ENCODE measurements at places on chromosomes 2 and 18.

- DNase-seq = peak; percentile 75
These were observed 786 bp downstream of the TET3 start for GRCh38 chr2:73985308-73986084.

- DNase-seq = no peak
These were observed 34.2 kb upstream of the CAB39 start for GRCh38 chr2:230678451-230678850.

- no peak for DNase-seq
These were observed 33.7 kb upstream of the WIPF1 start for GRCh38 chr2:174631009-174631981.

DNA sequence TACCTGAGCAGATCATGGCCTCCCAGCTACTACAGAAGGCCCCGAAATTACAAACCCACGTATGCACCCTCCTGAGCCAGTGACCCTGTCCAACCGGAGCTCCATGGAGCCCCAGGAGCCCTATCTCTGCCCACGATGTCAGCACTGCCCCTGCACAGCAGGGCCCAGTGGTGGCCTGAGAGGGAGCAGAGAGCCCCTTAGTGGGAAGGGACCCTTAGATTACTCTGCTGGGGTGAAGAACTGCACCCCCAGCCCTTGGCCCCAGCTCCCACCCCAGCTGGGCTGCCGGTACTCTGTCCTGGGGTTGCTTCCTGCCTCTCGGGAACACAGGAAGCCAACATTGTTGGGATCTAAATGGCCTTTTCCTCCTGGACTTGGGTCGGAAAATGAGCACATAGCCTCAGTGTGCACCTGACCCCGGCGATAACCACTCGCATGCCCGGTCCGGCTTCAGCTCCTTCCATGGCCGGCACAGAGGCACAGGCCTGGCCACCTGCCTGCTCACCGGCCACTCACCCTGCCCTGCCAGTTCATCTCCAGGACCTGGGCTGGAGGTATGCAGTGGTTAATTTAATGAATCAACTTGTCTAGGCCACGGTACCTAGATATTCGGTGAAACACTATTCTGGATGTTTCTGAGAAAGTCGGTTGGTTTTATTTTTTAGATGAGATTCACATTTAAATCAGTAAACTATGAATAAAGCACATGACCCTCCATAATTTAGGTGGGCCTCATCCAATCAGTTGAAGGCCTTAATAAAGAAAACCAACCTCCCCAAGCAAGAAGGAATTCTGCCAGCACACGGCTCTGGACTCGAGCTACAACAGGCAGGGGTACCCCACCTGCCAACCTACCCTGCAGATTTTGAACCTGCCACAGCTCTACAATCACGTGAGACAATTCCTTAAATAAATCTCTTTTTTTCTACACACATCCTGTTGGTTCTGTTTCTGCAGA, 19.2 kb downstream of the TNS1 start:
- no peak for DNase-seq

DNA sequence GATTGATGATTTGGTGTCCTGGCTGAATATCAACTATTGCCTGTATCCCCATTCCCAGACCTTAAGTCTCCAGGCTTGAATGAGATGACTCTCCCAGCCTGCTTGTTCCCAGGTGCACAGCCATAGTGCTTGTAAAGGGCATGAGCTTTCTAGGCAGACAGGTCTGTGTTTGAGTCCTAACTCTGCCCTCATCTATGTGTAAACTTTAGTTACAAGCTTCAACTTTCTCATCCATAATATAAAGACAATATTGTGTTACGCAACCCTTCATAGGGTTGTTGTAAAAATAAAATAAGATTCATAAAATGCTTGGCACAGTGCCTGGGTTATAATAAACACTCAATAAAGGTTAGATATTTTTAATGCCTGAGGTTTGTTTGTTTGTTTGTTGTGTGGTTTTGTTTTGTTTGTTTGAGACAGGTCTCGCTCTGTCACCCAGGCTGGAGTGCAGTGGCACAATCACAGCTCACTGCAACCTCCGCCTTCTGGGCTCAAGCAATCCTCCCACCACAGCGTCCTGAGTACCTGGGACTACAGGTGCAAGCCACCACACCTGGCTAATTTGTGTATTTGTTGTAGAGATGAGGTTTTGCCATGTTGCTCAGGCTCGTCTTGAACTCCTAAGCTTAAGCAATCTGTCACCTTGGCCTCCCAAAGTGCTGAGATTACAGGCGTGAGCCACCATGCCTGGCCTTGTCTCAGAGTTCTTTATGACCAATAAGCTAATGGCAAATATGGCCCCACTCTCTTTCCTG, 89.4 kb upstream of the MAPRE2 start:
- no peak for DNase-seq

DNA sequence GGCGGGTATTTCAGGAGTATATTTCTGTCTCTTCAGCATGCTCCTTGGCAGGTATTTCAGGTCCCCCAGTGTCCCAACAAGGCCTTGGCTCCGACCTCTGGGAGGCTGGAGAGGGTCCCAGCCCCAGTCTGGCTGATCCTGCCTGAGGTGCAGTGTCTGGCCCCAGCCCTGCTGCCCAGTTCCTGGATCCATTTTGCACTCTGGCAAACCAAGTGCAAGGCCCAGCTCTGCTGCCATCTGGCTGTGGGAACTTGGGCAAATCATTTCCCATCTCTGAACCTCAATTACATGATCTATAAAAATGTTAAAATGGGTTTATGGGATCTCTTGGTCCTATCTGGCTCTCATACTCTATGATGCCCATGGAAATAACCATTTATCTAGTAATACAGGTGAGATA, 63.6 kb downstream of the ZBTB7C start:
- DNase-seq = no peak

- DNase-seq = no peak
These were observed 514.0 kb upstream of the CDH2 start for GRCh38 chr18:28690836-28691495.

DNA sequence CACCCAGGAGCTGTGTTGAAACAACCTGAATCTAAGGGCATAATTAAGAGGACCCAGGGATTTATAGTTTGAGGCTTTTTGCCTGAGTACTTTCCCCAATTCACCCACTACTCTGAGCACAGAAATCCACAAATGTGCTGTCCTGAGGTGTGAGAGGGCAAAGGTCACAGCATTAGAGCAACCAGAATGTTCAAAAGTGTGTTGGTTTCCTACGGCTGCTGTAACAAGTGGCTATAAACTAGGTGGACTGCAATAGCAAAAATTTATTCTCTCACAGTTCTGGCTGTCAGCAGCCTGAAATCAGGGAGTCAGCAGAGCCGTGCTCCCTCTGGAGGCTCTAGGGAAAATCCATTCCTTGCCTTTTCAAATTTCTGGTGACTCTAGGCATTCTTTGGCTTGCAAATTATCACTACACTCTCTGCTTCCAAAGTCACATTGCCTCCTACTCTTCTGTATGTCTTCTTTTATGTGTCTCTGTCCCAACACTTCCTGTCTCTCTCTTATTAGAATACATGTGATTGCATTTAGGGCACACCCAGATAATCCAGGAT, 91.4 kb upstream of the TACR1 start:
- no peak for DNase-seq

GRCh38 chr18:55838319-55838718, 250.3 kb upstream of the TCF4 start:
- no peak for DNase-seq

DNA sequence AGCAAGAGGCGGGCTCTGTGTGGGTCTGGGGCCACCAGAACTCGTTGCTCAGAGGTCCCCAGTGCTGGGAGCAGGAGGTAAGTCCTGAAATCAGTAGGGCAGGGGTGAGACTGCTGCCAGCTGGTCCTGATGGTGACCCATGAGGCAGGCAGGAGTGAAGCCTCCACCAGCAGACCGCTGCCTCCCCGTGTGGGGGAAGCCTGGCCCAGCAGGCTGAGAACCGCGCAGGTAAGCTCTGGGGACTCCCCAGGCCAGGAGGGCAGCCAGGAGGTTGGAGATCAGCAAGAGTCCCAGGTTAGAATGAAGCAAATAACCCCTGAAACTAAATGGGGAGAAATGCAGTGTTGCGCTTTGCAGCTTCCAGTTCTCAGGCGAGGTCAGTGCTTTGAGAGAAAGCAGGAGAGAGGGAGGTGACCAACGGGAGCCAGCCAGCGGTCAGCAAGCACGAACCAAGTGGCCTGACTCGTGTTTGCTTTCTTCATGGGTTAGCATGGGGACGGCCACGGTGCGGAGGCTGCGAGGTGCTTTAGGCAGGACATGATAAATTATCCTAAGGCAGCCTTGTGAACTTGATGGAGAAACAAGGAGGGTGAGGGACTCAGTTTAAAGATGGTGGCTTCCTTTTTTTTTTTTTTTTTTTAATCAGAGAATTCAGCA, 26.2 kb downstream of the INHBB start:
- DNase-seq = no peak

DNA sequence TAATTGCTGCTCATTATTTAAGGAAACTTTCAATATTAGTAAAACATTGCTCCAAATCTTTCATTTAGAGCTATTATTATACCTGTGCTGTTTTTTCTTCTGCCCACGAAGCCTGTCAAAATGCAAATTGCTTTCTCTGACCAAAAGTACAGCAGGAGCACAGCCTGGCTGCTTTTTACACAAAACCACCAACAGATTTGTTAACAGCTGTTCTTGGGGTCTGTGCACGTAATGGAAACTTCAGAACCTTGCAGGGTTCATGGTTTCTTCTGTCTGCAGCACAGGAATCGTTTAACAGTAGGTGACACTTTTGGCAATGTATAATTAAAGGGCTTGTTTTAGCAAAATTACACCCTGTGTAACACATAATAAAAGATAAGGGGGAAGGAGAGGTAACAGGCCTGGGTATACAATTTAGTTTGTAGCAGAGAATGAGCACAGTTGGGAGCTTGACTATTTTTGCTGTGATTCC, 447.3 kb downstream of the KCNJ3 start:
- no peak for DNase-seq

DNA sequence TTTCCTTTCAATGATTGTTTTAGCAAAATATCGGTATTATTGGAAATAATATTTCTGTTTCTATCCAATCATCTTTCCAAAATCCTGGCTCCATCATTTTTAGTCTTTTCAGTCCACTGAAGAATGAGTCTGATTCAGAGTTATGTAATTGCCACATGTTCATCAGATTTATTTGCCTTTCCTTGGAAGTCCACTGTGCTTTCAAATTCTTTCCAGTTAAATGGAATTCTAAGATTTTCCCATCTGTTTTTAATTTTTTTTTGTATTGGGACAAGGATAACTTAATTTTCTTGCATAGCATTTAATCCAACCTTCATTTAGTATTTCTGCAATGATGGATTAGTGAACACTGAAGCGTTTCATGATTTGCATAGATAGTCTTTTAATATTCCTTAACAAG, 521.5 kb upstream of the NRXN1 start:
- no peak for DNase-seq

- no peak for DNase-seq
These were observed 144.5 kb downstream of the EXOC6B start for GRCh38 chr2:72681016-72681995.

DNA sequence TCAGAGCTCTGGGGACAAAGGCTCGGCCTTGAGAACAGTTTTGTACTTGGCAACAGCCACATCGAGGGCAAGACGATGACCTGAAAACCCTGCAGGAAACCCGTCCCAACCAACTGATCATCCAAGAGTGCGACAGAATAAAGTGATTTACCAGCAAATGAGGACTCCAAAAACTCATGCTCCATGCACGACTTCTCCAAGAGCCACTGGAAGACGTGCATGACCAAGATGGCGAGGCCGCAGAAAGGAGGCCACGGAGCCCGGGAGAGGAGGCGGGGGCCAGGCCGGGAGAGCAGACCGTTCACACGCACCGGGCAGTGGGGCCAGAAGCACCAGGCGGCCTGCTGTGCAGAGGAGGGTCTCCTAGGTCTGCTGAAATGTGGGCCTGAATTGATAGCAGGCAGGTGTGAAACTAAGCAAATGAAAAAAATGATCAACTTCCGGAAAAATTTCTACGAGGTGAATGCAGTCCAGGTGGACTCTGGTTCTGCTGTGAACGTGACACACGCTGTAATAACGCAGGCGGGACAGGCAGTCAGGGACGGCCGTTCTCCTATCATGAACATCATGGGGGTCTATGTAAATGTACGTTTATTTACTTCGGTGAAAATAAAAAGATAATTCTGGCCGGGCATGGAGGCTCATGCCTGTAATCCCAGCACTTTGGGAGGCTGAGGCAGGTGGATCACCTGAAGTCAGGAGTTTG, 252.2 kb downstream of the HDAC4 start:
- DNase-seq = no peak
